ENCODE measurements at places on chromosomes 1 and 21.

GRCh38 chr21:43767984-43768867, 7.9 kb downstream of the CSTB start:
- H3K4me1 ChIP-seq: peaks cover 8% of the 10 kb centered on the region
- H3K27me3 ChIP-seq: no peaks in the 10 kb centered on the region
- no peak overlapping the region for H3K4me3 ChIP-seq
- no peaks in the 10 kb centered on the region for H3K36me3 ChIP-seq
- H3K27ac ChIP-seq: peak overlapping the region; percentile 59

GRCh38 chr1:95415146-95415545, 181.1 kb downstream of the RWDD3 start:
- H3K36me3 ChIP-seq: no peaks in the 10 kb centered on the region
- no peak overlapping the region for H3K27ac ChIP-seq
- H3K4me3 ChIP-seq: no peak overlapping the region
- DNase-seq: no peak
- H3K27me3 ChIP-seq: no peaks in the 10 kb centered on the region

DNA sequence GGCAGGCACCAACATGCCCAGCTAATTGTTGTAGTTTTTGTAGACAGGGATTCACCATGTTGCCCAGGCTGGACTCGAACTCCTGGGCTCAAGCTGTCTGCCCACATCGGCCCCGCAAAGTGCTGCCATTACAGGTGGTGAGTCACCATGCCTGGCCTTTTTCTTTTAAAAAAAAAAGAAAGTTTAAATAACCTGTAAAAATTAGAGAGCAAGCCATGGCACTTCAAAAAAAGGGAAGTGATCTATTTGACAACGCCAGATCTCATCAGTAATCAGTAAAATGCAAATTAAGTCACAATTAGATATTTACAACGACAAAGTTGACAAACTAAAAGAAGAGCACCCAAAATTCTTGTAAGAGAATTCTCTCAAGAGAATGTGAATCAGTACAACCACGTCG, 2.9 kb upstream of the RBBP5 start:
- no peaks in the 10 kb centered on the region for H3K4me1 ChIP-seq
- no peaks in the 10 kb centered on the region for H3K36me3 ChIP-seq
- H3K27me3 ChIP-seq: no peaks in the 10 kb centered on the region
- DNase-seq: no peak

GRCh38 chr1:186104459-186104858, 270.6 kb downstream of the TPR start:
- no peak for DNase-seq
- H3K4me1 ChIP-seq: no peaks in the 10 kb centered on the region
- no peaks in the 10 kb centered on the region for H3K27me3 ChIP-seq
- H3K27ac ChIP-seq: no peak overlapping the region

GRCh38 chr21:31409831-31410487, 65.9 kb upstream of the TIAM1 start:
- no peaks in the 10 kb centered on the region for H3K4me1 ChIP-seq
- DNase-seq: no peak
- H3K27ac ChIP-seq: peak overlapping the region; percentile 63
- H3K4me3 ChIP-seq: no peak overlapping the region
